WTC11 (cell line): ENCODE measurements at places on chromosomes 4 and X. TPM values are rescaled to one million over a fixed set of nuclear protein-coding genes. Genes with fewer than 3 reads are reported as not detected.
A peak's percentile ranks its signal among the peaks of the same experiment; 100 is the strongest.

The SYNPO2 gene
- 1.5 to 1.9 TPM (median 1.6 TPM) in 3 replicates for total RNA-seq

The ZNF674 gene
- total RNA-seq, result 4.4 to 7.6 TPM (median 7.0 TPM) in 3 replicates

The GNRHR gene
- total RNA-seq, result not detected in 3 replicates

The NCAPG gene
- 54.7 to 61.9 TPM (median 55.9 TPM) in 3 replicates for total RNA-seq

The F8A3 gene
- 5.5 to 7.4 TPM (median 5.8 TPM) in 3 replicates for total RNA-seq

GRCh38 chrX:40514376-40514775 is 66.4 kb upstream of the ATP6AP2 start:
- DNase-seq, result no peak

GRCh38 chrX:23786268-23786815 is 3.4 kb downstream of the SAT1 start:
- no peak for DNase-seq

DNA sequence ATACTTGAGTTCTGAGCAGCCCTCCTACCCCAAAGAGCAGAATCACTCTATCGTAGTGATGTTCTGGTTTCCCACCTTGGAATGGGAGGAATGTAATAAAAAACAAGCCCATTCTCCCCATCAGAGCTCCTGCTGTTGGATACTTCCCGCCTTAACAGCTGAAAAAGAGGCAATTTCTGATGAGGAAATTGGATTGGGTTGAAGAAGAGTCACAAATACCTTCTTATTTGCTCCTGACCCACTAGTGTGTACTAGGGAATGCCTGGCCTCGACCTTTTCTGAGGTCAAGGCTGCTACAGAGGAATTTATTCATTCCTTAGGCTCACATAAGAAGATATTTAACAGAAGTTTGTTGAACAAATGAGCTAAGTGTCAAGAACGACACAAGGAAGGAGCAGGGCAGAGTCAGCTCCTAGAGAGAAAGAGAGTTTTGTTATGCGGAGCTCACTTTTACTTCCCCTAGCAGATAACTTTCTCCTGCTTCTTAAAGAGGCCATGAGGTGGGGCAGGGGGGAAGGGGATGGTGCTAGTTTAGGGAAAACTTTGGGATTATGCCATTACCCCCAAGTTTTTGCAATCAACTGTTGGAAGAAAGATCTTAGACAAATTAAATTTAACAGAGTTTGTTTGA is 273.8 kb upstream of the CLNK start:
- no peak for DNase-seq

- no peak for DNase-seq
Measured at GRCh38 chr4:153905231-153905630, 116.3 kb upstream of the SFRP2 start.

GRCh38 chr4:1590244-1590643 is 93.9 kb downstream of the FAM53A start:
- peak; percentile 1 for DNase-seq

- DNase-seq, result no peak
Measured at GRCh38 chrX:153877571-153878261, 8.3 kb downstream of the L1CAM start.
